GM12864 (cell line): ENCODE measurements at places on chromosomes 6 and 20.

GRCh38 chr6:163566056-163566455, 151.5 kb downstream of the QKI start:
- no peak for DNase-seq

DNA sequence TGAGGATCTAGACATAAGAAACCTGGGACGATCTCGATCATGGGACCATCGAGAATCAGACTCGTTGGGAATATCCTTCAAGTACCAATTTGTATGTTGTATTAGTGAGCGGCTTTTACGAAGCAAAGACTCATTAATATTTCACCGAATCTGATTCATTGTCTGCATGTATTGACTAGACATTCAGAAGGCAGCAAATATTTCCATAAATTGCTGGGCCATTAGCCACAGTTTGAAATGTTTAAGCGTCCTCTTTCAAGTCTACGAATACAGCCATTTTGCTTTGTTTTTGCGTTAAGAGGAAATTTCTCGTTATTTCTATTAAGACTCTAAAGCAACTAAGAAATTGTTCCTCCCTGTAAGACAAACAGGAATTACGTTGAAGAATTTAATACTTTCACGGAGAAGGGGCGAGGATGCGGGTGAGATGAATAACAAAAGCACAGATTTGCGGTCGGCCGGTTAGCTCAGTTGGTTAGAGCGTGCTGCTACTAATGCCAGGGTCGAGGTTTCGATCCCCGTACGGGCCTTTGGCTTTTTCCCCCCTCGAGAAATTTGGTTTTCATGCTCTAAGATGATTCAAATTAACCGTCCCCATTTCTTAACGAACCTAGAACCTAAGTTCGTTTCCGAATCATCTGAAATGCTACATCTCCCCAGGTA, 18.5 kb downstream of the POM121L2 start:
- DNase-seq: no peak

DNA sequence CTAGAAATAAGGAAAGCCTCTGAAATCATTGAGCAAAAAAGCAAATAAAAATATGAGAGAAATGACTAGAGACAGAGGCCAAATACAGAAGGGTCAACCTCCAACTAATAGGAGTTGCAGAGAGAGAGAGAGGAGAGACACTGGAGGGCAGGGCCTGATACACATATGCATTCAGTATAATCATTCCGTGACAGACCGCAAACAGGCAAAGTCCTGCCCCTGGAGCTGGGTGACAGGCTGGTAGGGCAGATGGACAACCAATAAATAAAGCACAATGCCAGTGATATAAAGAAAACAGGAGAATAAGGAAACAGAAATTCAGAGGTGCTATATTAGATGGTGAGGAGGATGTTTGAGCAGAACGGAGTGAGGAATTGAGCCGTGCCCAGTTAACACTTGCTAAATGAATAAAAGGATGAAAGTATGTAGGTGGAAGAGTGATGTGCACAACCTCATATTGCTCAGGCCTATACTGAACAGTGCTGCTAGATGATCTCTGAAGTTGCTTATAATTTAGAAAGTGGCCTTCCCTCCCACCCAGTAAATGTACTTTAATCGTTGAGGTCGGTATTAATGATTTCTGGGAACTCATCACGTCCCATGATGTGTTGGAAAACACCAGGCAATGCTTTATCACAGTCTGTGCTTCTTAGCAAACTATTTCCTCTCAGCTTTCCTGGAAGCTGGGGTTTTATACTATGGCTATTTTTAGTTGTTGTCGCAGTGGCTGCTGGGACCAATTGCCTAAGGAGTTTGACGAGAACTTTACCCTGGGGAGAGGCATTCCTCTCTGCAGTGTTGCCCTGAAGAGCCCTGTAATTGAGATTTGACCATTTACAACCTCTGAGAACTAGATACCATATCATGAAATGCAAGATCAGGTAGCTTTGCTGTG, 37.6 kb upstream of the CLIC5 start:
- no peak for DNase-seq

DNA sequence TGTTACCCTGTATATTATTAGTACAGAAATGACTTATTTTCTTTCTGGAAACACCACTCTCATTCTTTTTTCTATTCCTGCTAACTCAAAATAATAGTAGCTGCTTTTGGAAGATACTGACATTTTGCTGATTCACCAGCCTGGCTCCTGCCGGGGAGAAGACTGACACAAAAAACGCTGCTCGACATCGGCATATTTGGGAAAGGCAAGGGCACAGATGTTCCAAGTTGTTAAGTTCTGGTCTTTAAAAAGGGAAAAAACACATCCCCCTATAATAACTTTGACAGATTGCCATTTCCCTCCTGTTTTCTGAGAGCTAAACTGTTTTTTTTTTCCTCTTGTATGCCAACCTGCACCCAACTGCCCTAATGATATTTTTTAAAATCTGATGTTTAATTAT, 55.4 kb downstream of the CTNNBL1 start:
- DNase-seq: no peak

DNA sequence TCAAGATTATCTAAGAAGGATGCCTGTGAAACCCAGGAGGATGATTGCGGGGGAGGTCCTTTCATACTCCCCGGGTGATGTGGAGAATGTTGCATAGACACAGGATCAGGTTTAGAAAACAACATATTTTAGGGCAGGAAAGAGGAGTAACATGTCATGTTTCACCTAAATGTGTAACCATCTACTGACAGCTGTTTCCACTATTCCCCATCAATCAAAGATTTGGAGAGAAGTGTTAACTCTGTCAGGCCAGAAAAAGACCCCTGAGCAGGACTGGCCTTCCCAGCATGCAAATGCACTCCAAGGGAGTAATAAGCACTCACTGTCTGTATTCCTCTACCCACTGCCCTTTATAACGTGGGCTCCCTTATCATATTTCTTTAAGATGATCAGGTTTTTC, 148.0 kb upstream of the KCNK16 start:
- no peak for DNase-seq

DNA sequence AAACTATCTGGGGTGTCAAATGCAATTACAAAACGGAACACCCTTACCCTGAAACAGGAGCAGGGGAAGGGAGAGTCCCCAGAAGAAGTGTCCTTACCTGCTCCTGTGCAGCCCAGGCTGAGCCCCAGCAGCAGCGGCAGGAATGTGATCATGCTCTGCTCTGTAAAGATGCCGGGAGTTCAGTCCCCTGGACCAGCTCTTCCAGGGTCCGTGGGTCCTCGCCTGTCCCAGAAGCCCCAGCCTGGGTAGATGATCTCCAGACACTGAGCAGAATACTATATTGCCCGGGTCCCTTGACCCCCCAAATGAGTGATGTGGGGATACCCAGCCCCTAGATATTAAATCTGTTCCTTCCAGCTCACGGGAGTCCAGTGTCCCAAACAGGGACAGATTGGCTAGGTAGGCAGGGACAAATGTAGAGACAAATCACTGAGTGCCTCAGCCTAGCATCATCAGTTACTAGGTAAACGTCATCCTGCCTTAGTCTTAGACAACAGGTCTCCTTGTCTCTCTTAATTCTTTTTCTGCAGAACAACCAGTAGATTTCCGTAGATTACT, at the start of gene HLA-DMB:
Gene HLA-DMB (minus strand): TSS at position 373 of the 558 bp plus-strand sequence. CDS start 221 bp downstream, at position 152.
- peak; percentile 87 for DNase-seq

GRCh38 chr6:1271071-1271763, 40.7 kb upstream of the FOXQ1 start:
- DNase-seq: no peak

GRCh38 chr6:137666202-137666774, 172.1 kb upstream of the OLIG3 start:
- DNase-seq: no peak

DNA sequence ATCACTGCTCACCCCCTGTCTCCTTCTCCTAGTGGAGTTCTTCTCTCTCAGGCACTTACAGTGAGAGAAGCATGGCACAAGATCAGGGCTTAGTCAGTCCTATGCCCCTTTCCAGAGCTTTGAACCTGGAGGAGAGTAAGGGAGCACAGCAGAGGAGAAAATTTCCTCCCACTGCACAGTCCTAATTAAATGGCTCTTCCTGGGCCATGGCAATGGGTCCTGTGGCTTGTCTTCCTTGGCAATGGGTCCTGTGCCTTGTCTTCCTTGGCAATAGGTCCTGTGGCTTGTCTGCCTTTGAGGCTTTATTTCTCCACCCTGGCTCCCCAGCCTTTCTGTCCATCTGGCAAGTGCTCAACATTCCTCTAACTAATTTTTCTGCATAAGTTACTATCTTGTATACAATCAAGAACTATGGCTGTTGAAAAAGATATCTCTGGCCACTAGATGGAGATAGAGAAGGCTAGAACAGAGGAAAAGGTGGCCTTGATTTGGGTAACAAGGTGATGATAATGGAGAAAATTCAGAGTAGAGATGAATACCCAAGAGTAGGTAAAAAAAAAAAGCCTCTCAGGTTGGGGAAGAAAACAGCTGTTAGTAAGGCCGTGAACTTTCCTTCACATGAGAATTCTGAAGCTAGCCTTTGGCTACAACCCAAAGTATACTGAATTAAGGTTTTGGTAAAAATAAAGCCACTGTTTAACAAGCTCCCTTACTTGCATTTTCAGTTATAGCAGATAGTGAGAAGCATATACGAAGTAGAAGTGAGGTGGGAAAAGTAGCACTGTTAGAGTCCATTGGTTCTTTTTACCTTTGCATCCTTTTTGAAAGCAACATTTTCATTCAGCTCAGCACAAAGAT, 504.9 kb downstream of the DOK5 start:
- DNase-seq: no peak

- DNase-seq: no peak
These were observed 356 bp downstream of the BYSL start for GRCh38 chr6:41921712-41921998.
